DND-41 (cell line): ENCODE measurements at places on chromosomes 3 and 15.

- DNase-seq = no peak
Measured at GRCh38 chr3:10116138-10116460, 624 bp downstream of the BRK1 start.

DNA sequence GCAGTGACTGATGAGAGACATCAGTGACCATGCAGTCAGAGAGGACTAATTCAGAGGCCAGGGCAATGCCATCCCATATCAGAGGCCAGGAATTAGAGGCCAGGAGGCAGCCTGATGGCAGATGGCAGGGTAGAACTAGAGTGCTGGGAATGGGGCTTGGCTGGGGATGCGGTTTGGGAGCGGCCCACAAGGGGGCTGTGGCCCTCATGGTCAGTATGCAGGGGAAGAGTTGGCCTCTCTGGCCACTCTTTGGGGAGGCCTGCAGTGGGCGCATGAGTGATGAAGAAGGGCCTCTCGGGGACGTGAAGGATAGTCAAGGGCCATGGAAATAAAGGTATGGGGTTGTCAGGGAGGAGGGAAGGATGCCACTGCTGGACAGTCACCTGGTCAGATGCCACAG lies 101.7 kb downstream of the EEFSEC start:
- no peak for DNase-seq

GRCh38 chr3:170079536-170080165 lies 41.9 kb downstream of the GPR160 start:
- DNase-seq = no peak

GRCh38 chr3:196323691-196324090 lies 5.7 kb upstream of the DYNLT2B start:
- DNase-seq = no peak

DNA sequence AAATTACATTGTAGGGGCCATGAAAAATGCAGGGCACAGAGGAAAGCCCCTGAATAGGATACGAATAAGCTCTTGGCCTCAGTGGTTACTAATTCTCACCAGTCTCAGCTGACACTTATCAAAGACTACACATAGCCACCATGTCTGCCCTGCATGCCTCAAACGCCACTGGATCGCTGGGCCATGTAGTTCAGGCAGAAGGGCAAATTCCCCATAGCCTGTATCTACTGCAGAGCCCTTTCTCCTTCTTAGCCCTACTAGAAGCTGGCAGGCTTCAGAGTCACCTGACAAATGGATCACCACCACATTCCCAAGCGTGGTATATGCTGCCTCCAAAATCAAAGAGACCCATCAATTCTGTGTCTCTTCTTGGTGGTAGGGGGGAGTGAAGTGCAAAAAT lies 177.4 kb downstream of the MINAR1 start:
- no peak for DNase-seq

DNA sequence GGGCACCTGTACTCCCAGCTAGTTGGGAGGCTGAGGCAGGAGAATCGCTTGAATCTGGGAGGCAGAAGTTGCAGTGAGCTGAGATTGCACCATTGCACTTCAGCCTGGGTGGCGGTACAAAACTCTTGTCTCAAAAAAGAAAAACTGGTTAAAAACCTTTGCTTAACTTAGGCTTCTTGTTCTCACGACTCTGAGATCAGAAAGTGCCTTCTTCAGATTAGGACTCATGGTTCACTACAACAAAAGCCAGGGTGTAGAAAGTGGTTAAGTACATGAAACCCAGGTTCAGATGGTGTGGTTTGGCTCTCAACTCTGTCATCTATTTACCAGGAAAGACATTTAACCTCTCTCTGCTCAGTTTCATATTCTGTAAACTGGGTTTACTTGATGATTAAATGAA lies 168.4 kb downstream of the TUSC7 start:
- no peak for DNase-seq
